ENCODE measurements at places on chromosomes 1 and 21.

DNA sequence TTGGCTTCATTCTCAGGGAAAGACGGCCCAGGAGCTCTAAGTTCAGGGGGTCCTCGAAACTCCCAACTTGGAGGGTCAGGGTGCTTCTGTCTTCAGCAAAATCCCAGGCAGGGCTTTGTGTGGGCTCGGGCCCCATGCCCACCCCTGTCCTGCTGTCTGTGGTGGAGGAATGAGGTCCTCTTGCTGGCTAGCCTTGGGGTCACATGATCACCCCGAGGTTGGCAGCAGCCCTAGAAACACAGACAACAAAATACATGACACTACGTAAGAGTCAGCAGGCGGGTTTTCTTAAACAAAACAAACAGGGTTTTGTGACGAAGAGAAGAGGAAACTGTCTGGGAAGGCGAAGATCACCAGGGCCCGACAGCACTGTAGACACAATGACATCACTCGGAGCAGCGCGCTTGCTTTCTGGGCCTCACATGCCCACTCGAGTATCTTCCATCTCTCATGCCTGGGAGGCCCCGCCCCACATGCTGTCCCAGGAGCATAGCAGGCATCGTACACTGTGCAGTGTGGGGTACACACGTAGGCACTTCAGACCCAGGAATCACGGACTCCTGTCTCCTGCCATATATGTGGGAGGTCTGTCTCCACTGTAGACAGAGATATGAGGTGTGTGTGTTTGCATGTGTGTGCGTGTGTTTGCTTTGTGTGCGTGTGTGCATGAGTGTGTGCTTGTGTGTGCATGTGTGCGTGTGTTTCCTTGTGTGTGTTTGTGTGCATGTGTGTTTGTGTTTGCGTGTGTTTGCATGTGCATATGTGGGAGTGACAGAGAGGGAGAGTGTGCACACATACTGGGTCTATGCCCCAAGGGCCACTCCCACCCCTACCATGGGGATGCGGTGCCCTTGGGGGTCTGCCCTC is 94.7 kb downstream of the SIK1 start:
- DNase-seq, result no peak

GRCh38 chr1:96559707-96560596 is 161.6 kb upstream of the PTBP2 start:
- no peak for DNase-seq

- DNase-seq, result no peak
Observed at GRCh38 chr1:4797016-4797410, 142.6 kb downstream of the AJAP1 start.

GRCh38 chr1:22608361-22608760 is 28.1 kb upstream of the C1QA start:
- DNase-seq, result no peak

DNA sequence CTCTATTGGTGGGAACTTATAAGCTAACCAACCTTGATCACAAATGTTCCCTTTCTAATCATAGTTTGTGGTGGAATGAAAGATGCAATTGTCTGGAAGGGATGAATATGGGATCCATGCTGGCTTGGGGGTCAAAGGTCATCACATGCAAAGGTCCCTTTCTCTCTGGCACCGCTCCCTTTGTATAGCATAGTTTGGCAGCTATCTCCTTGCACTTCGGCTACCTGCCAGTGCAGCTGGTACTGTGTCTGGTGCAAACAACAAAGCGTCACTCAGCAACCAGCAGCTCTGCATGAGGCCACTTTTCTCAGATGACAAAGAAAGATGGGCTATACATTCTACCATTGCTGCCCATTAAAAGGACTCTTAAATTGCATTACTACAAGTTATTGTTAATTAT is 188.2 kb upstream of the NFIA start:
- DNase-seq, result no peak

DNA sequence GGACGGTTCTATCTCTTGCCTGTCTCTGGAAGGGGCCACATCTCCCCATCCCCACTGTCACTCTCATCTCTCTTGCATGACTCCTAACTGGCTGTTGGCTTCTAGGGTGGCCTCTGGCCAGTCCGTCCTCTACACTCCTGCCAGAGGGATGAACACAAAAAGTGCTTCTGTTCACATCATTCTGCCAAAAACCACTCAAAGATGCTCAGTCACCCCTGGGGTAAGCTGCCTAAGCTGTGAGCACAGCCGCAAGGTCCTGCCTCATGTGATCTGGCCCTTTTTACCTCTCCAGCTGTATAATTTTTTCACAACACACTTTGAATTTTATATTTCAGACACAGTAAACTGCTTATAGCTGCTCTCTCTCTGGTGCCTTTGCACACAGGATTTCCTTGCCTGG is 97.6 kb upstream of the CD34 start:
- no peak for DNase-seq
